Cerebellar cortex (tissue), 1 donor: ENCODE measurements at places on chromosomes 6 and 20.
A peak's percentile ranks its signal among the peaks of the same experiment; 100 is the strongest.

DNA sequence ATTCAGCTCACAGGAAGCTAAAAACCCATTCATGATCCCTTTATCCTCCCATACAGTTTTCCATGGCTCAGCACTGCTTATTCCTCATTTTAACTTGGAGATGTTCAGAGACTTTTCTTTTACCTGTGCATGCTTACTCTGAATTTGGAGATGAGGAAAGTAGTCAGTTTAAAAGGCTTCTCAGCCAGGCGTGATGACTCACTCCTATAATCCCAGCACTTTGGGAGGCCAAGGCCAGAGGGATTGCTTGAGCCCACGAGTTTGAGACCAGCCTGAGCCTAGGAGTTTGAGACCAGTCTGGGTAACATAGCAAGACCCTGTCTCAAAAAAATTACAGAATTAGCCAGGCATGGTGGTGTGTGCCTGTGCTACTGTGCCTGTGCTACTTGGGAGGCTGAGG is 30.3 kb upstream of the TMEM217 start:
- DNase-seq, result no peak

GRCh38 chr6:144834426-144835038 is 549.4 kb downstream of the UTRN start:
- no peak for DNase-seq

- no peak for DNase-seq
Measured at GRCh38 chr20:53676519-53676822, 82.8 kb upstream of the ZNF217 start.

DNA sequence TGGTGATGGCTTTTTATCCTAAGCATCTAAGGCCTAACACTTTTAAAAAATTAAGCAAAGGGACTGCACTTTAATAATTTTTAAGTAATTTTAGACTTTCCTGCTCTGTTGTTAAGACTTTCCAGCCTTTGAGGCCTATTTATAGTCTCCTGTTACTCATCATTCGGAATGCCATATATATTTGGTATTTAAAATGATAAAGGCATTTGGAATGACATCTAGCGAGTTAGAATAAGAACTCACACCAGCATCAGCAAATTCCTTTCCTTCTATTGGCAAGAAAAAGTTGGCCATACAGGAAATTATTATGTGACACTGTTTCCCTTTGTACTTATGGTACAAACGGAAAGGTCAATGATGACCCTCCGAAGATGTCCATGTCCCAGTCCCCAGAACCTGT is 88.1 kb upstream of the STMND1 start:
- no peak for DNase-seq

DNA sequence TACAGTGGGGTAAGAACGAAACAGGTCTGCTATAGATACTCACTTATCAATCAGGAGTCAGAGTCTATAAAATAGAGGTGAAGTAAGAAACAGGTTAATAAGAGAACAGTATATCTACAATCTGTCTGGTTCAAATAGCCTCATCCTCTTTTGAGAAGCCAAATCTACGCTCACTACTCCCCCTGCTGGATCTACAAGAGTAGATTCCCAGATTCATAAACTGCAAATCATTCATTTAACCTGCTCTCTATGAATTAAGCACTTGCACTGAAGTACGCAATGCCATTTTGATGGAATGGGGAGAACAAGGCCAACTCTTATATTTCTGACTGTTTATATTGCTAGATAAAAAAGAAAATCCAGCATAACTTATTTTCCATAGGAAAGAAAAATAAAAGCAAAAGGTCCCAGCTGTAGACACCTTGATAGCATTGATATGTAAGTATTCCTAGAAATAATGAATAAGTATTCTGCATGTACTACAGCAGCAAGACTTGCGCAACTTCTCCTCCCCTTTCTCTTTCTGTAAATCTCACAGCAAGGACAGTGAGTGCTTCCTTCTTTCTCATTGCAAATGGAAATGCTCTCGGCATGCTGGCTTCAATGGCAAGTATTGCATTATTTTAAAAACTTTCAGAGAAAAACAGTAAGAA is 92.3 kb downstream of the RFX6 start:
- DNase-seq, result peak; percentile 47

DNA sequence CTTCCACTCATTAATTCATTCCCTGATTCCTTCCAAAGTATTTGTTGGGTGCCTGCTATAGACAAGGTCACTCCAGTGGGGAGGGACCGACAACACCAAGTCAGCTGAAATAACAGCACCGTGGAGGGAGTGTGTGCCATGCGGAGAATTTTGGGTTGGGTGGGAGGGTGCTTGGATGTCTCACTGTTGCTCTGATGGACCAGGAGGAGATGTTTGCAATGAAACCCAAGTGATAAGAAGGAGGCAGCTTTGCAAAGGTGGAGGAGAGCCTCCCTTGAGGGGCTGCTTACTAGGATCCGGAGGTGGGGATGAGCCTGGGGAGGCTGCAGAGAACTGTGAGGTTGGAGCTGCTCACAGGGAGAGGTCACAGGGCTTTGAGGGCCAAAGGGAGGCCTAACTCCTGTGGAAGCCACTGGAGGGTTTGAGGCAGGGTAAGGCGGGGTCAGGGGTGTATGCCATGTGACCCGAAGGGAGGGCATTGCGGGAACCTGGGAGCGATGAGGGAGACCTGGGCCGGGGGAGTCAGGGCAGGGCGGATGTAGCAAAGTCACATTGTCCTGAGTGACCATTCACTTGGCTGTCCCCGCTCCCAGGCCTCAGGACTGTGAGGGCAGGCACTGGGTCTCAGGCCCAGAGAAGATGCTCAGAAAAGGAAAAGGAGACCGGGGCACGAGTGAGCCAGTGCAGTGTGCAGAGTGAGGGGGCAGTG is 124.5 kb downstream of the PHACTR3 start:
- DNase-seq, result no peak

DNA sequence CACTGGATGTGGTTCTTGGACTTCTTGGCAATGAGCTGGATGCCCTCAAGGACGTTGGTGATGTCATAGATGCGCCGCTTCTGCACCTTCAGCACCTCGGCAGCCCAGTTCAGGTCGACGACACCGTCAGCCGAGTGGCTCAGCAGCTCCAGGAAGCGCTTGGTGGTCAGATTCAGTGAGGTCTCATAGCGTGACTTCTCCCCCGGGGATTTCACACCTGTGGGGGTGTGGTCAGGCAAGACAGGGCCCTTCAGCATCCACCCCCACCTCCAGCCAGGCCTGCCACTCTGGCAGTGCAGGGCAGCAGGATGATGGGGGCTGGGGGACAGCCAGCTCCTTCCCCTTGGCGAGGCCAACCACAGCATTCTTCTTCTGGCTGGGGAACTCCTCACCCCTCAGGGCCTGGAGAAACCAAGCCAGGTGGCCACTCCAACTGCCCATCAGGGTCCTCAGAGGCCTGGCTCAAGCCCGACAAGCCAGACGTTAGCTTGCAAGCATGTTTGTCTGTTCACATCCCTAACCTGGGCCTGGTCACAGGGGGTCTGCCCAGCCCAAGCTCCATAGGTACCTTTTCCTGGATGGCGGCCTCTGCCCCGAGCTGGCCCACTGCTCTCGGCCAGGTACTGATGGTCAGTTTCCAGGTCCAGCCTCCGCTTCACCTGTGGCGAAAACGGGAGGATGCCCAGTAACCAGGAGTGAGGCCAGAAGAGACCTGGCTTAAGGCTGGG is 5.7 kb upstream of the NECAB3 start:
- no peak for DNase-seq

DNA sequence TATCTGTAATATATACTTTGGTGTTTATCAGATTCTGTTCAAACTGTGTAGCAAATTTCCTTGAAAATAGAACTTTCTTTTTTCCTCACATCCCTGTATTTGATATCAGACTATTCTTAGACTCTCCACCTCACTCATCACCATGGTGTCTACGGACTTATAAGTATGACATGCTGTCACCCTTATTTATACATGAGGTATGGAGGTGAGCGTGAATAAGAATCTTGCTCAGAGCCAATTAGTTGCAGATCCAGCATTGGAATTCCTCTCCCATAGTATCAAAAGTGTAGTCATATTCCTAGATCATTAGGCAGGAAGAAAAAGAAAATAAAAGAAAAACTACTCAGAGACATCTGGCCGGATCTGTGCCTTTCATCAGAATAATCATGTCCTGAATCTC is 43.0 kb downstream of the TPD52L1 start:
- DNase-seq, result no peak

- DNase-seq, result no peak
Measured at GRCh38 chr6:34799547-34799946, 7.7 kb downstream of the BLTP3A start.

- no peak for DNase-seq
Measured at GRCh38 chr6:11912420-11912819, 99.7 kb upstream of the HIVEP1 start.

DNA sequence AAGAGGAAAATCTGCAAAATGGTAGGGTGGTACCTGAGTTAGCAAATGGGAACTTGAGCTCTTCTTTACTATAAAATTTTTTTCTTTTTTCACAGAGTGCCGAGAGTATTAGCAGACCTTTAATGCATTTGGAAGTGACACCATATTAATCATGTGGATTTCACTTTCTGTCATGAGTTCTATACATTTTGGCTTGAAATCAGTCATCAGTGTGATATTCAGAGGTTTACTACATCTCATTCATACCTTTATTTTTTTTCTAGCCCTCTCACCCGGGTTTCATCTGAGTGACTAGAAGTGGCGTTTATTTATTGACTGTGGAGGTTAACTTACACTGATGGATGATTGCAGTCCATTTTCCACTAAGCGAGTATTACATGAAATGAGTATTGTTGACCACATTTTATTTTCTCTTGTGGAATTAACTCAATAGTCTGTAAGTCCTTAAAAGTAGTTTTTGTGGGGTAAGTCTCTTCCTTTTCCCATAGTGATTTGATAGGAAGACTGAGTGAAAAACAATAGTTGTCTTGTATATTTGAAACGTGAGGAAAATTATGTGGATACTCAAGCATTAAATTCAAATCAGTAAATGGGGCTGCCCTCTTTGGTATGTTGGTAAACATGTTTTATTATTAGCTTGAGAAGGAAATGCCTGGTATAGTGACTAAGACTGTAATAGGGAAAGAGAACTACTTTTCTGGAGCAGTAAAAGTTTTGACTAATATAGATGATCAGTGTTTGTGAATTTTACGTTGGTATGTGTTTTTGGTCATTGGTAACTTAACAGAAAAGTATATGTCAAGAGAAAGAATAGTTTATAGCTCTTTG is 55.5 kb downstream of the JARID2 start:
- no peak for DNase-seq

DNA sequence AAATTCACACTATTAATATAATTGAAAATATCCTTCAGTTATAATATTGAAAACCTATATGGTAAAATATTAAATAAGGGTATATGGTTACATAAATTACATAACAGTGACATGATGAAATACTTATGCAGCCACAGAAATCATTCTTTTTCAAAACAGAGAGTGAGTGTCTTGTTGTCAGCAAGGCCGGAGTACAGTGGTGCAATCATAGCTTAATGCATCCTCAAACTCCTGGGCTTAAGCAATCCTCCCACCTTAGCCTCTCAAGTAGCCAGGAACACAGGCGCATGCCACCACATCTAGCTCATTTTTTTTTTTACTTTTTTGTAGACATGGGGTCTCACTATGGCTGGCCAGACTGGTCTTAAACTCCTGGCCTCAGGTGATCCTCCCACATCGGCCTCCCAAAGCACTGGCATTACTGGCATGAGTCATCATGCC is 40.4 kb downstream of the FAM8A1 start:
- no peak for DNase-seq

DNA sequence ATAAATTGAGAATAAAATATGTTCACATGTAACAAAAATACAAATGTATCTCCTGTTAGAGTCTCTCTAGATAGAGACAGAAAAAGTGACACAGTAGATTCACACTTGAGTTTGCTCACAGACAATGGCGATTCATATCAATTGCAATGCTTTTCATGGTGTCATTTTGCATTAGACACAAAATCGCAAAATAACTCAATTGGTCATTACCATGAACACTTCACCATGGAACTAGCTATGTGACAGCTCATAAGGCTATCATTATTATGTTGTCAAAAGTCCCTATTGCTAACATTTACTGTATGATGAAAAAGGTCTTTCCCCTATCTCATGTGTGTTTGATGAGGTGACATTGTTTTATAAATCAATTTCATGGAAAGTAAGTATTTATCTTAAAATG is 249.5 kb upstream of the AGPAT4 start:
- no peak for DNase-seq

DNA sequence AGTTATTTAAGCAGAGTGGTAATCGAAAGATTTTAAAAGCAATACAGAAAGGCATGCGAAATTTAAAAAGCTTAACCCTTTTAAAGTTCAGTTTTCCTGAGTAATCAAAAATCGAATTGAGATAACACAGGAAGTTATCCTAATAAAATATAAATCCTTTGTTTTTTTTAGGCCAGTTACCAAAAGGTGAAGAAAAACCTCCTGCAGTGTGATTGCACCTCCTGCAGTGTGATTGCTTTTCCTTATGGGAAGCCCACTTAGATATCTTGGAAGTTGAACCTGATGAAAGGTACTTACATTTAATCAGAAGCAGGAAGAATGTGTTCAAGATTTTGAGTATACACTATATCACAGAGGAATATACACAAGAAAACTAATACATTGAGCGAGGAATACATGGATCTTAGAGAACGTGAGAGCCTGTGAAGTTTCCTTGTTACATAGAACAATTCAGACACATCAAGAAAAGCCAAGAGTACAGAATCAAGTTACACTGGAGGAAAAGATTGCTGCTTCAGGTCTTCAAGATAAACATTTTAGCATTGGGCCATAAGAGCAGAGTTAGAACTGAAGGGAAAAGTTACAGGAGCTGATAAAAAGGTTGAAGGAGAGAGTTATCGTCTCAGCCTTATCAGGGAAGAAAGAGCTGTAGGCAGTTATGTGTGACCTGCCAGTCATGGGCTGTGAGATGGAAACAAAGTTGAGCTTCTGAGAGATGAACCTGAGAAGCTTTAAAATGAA is 7.7 kb upstream of the TMEM181 start:
- DNase-seq, result no peak

DNA sequence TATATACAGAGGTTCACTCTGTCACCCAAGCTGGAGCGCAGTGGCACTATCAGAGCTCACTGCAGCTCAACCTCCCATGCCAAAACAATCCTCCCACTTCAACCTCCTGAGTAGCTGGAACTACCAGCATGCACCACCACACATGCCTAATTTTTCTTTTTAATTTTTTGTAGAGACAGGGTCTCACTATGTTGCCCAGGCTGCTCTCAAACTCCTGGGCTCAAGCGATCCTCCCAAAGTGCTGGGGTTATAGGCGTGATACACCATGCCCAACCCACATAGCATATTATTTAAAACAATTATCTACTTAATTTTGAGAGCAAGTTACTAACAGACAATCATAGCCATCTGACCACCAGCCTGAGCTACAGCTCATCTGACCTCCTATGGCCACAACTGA is 459.9 kb upstream of the JARID2 start:
- DNase-seq, result no peak
